ENCODE measurements at places on chromosomes 2 and 18.

DNA sequence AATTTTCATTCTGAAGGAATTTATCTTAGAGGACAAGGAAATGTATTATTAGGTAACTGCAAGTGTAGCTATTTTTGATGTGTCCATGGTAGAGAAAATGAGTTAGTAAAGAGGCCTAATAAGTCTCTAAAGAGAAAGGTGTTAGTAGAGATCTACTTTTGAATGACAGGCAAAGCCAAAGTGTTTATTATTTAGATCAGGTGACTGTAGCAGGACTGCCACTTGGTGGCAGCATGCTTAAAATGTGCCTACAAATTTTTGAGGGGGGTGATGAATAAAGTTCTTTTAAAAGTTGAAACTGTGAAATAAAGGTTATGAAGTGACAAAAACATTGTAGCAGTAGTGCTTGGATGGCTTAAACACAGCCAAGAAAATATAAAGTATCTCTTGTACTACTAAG is 421.5 kb upstream of the MEIS1 start:
- DNase-seq = no peak

- DNase-seq = no peak
These were observed 208.2 kb downstream of the PRKCE start for GRCh38 chr2:45859682-45860081.

DNA sequence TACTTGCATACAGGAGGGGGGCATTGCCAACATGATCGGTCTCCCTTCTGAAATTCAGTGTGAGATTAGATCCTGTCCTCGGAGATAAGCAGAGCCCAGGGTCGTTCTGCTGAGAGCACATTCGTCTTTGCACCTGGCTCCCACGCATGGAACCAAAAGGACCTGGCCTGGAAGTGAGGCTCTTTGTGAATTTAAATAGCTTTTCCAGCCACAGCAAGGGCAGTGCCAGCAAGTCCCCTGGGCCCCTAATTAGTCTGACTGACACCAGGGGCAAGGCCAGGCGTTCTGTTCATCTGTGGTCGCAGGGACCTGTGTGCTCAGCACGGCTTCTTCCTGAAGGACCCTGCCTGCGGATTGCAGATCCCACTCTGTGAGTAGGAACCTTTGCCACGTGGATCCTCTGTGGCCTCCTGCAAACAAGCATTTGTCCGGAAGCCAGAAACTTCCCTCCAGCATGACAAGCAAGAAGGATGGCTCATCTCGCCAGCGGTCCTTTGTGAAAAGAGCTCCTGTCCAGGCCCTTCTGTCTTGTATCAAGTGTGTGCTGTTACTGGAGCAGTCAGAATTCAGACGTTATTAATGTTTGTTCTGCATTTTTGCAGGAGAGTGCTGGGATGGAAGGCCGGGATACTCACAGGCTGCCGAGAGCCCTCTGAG is 128.7 kb downstream of the TPO start:
- no peak for DNase-seq

- no peak for DNase-seq
These were observed 95.6 kb downstream of the TWIST2 start for GRCh38 chr2:238943338-238944067.

- DNase-seq = no peak
These were observed 69.8 kb downstream of the BCL2 start for GRCh38 chr18:63249771-63250170.

DNA sequence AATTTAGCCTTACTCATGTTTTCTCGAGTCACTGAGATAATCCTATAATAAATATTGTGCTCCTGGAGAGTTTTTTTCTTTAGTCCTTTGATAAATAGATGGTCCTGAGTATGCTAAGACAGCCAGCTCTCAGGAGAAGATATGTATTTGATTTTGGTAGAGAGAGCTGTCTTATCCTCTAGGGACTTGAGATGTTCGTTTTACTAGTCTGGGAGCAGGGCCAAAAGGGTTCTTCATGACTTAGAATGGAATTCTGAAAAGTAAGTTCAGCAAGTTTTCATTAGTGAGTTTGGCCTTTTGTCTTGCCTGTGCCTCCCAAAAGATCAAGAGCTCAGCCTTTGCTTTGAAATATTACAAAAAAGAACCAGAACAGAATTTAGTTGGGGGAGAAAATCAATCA is 246.7 kb downstream of the BABAM2 start:
- DNase-seq = no peak

- no peak for DNase-seq
These were observed 492.6 kb downstream of the SLC4A3 start for GRCh38 chr2:220120041-220120440.

DNA sequence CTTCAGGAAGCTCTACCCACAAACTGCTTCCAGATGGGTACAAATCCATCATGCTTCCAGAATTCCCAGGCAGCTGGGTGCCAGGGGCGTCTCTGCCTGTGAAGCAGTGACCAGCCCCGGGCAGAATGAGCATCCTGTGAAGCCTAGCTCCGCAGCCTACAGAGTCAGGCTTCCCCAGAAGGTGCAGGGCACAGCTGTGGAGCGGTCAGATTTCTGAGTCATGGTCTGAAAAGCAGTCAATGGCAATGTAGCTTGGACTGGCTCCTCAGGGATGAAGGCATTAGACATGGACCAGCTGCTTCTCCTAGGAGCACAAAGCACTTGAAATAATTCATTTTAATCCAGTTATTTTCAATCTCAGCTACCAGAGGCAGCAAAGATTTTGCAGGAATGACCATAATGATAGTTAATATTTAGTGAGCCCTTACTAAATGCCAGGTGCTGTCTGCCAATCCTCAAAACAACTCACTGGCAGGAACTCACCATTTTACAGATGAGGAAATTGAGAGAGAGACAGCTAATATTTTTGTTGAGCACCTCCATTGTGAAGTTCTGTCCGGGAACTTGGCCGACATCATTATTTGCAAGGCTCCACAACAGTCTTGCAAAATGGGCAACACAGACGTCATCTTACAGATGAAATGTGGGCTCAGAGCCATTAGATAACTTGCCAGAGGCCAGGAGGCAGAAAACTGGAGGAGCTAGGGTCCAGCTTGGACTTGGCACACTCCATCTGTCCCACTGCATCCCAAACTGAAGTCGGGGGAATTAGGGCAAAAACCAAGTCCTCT is 31.7 kb downstream of the ACMSD start:
- DNase-seq = no peak

GRCh38 chr2:132583666-132584360 is 86.2 kb downstream of the LYPD1 start:
- DNase-seq = no peak

All from activated gamma-delta T cell treated with anti-CD3 and anti-CD28 coated beads, Interleukin-2, amount 50 U/mL, for 16 hours (primary cell).